ENCODE measurements at places on chromosomes 6 and 20. TPM values are rescaled to one million over a fixed set of nuclear protein-coding genes. Genes with fewer than 3 reads are reported as not detected.
A peak's percentile ranks its signal among the peaks of the same experiment; 100 is the strongest.

The MOCS1 gene
- 8.3 TPM for total RNA-seq

The HLA-DPA1 gene
- 5.2 TPM for total RNA-seq

The MICB gene
- total RNA-seq: 14.5 TPM

DNA sequence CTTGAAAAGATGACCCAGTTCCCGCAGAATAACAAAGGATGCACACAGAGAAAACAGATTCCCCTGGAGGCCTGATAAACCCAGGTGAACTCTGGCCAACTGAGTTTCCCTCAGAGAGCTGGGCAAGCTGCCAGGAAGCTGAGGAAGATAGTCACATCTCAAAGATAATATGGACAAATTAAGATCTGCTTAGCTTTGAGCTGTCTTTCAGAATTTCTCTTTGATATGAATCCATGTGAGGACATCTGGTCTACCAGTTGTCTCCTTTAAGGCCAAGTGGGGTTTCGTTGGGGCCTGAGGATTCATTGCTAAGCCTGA lies 59.5 kb downstream of the ID4 start:
- no peak for DNase-seq

- DNase-seq: no peak
These were observed at the start of gene SLC17A1 for GRCh38 chr6:25831532-25832306. Gene SLC17A1, minus strand, starts transcription at chr6:25832052. Its CDS starts 1,495 bp downstream, at chr6:25830557.

GRCh38 chr6:161137839-161138542 lies 135.9 kb downstream of the AGPAT4 start:
- DNase-seq: no peak

DNA sequence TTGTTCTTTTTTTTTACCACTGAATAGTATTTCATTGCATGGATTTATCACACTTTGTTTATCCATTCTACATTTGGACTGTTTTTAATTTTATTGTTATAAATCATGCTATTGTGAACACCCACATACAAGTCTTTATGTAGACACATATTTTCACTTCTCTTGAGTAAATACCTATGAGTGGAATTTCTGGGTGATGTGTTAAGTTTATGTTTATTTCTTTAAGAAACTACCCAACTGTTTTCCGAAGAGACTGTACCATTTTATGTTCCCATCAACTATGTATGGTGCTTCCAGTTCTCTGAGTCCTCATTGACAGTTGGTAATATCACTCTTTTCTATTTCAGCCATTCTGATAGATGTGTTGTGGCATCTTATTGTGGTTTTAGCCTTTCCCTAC lies 54.0 kb downstream of the RIN2 start:
- DNase-seq: no peak

- no peak for DNase-seq
These were observed 36.4 kb upstream of the RNF144B start for GRCh38 chr6:18350712-18351111.

DNA sequence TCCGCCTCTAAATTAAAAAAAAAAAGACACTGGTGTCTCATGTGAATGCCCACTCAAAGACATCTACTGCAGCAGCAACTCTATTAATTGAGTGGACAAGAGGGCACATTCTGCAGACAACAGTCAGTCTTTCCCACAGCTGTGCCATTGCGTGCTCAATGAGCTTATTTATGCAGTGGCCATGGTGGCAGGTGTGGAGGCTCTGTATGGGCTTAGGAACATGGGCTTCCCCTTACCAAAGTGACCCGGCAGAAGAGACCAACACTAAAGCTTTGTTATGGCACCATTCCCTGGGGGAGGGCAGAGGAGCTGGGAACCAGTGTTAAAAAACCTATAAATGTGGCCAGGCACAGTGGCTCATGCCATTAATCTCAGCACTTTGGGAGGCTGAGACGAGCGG lies 4.2 kb upstream of the VAPB start:
- no peak for DNase-seq

- peak; percentile 5 for DNase-seq
These were observed 424.2 kb downstream of the FOXA2 start for GRCh38 chr20:22160101-22160652.

DNA sequence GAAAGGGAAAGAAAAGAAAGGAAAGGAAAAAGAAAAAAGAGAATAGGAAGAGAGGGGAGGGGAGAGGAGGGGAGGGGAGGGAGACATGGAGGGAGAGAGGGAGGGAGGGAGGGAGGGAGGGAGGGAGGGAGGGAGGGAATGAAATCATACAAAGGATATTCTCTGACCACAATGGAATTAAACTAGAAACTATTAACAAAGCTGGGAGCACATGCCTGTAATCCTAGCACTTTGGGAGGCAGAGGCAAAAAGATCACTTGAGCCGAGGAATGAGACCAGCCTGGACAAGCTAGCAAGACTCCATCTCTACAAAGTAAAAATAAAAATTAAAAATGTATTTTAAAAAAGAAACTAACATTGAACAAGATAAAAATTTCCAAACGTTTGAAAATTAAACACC lies 62.8 kb downstream of the ILRUN start:
- no peak for DNase-seq

- no peak for DNase-seq
These were observed 38.5 kb downstream of the PANK2 start for GRCh38 chr20:3927486-3928291.

- peak; percentile 19 for DNase-seq
These were observed 296.8 kb downstream of the UTRN start for GRCh38 chr6:144581812-144582537.

DNA sequence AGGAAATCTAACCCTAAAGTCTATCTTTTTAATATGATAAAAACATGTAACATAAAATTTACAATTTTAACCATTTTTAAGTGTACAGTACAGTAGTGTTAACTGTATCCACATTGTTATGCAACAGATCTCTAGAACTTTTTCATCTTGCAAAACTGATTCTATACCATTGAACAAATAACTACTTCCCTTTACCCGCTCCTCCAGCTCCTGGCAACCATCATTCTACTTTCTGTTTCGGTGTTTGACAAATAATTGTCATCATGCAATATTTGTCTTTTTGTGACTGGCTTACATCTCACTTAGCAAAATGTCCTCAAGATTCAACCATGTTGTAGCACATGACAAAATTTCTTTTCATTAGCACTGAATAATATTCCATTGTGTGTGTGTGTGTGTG lies 203.2 kb downstream of the SIM1 start:
- no peak for DNase-seq
